ENCODE measurements at places on chromosomes 5 and 9.

GRCh38 chr9:108269371-108269770, 586.4 kb downstream of the ACTL7B start:
- DNase-seq, result no peak

DNA sequence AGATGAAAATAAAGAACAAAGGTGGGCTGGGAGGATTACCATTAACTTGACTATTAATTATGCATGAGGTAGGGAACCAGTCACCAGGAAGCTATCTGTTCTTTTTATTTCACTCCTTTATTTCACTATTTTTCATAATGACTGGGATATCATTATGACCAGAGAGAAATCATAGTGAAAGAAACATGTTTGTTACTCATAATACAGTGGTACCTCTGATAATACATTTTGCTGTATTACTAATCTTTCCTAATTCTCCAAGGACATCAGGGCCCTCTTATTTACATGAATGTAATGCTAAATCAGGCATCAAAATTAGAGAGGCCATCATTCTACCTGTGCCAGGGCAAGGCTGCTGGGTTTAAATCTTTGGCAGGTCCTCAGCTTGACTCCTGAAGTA, 253.7 kb downstream of the NR3C1 start:
- no peak for DNase-seq

GRCh38 chr5:2989517-2989916, 238.0 kb upstream of the IRX2 start:
- no peak for DNase-seq

DNA sequence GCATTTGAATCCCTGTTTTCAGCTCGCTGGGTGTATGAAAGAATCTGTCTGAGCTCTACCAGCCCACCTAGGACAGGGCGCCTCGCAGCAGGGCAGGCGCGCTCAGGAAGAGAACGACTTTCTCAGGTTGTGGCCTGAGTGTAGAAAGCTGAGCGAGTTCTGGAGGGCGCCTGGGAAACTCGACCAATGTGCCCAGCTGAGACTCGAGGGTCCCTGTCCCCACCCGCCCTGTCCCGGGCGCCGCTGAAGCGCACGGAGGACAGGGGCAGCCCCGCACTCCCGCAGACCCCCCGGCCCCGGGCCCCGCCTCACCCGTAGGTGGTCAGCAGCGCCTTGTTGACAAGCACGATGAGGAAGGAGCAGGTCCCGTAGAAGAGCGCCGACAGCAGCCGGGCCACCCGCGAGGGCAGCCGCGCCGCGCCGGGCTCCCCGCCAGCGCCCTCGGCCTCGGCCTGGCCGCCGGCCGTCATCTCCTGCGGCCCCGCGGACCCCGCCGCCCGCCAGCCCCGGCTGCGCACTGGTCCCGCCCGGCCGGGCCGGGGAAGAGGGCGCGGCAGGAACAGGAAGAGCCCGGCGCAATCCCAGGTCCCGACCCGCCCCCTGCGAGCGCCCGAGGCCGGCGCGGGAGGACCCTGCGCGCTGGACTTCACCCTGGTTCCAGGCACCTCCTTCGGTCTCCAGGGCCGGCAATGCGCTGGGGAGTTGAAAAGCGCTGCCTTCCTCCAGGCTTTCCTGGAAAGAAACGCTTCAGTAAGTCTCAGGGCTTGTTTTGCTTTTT, at the start of gene SLC35D2:
SLC35D2 (minus strand) TSS at position 547 of the 778 bp plus-strand sequence; CDS start at position 470, 77 bp downstream.
- DNase-seq, result peak; percentile 73

GRCh38 chr5:62942384-62942783, 363.8 kb downstream of the LRRC70 start:
- no peak for DNase-seq

- no peak for DNase-seq
Measured at GRCh38 chr5:155711882-155712281, 615.1 kb upstream of the SGCD start.

GRCh38 chr5:11037080-11037479, 276.0 kb upstream of the DAP start:
- no peak for DNase-seq

GRCh38 chr5:167412556-167412955, 878.9 kb upstream of the WWC1 start:
- no peak for DNase-seq

- DNase-seq, result no peak
Measured at GRCh38 chr5:171409164-171410136, 10.0 kb upstream of the FGF18 start.

GRCh38 chr9:116639251-116639741, 47.8 kb upstream of the TRIM32 start:
- no peak for DNase-seq

- DNase-seq, result no peak
Measured at GRCh38 chr5:71882826-71883741, 164.0 kb downstream of the CARTPT start.

GRCh38 chr5:78661044-78661443, 12.5 kb upstream of the LHFPL2 start:
- no peak for DNase-seq

DNA sequence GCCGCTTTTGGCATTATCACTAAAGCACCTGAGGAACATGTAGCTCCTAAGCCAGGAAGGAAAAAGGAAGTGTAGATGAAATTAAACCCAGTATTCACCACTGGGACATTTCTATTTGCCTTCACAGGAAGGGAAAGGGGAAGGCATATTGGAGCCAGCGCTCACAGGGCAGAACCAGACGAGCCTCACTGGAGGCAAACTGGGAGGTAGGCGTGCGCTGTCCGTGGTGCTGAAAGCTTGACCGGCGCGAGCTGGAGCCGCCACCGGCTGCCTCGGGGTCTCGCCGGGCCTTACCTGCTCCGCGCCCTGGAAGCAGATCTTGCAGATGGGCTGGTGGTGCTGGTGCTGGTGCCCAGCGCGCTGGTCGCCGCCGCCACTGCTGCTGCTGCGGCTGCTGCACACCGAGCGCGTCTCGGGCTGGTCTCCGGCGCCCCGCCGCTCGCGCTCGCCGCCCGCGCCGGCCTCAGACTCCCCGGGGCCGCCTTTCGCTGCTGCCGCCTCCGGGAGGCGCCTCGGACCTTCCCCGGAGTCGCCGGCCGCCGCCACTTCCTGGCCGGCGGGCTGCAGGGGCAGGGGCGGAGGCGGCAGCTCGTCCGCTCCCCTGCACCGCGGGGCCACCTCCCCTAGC, 732 bp downstream of the MARCHF11 start:
- peak; percentile 68 for DNase-seq

- DNase-seq, result no peak
Measured at GRCh38 chr5:53368966-53369605, 111.3 kb upstream of the FST start.

- no peak for DNase-seq
Measured at GRCh38 chr5:55316837-55317236, 9.0 kb downstream of the MTREX start.

GRCh38 chr5:73030995-73031394, 75.2 kb downstream of the FCHO2 start:
- DNase-seq, result peak; percentile 87

DNA sequence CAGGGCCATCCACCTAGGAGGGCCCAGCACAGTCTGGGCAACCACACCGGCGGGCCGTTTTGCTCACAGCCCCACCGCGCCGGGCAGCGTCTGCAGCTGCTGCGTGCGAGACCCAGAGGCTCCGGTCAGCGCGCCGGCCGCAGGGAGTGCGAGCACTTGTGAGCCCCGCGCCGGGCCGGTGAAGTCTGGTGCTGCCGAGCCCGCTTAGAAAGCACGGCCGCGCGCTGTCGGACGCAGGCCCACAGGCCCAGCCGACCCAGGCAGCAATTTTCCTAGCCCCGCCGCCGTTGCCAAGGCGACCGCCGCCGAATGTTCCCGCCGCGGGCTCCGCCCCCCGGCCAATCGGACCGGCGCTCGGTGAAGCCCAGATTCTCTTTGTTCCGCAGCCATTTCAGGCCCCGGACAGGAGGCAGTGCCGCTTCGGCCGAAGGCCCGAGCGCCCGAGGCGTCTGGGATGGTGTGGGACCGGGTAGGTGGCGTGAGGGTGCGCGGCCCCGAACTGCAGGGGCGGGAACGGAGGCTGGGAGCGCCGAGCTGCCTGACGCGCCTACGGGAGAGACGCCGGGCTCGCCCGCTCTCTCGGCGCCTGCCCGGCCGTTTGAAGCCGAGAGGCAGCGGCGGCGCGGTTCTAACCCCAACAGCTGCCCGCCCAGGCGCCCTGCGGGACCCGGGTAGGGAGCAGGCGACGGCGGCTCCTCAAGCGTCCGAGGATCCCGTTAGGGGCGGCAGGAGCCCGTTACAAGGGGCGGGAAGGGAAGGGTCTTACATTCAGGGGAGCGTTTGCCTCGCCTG, at the start of gene TNPO1:
TNPO1 (plus strand) TSS at position 378 of the 792 bp plus-strand sequence; CDS start at position 455, 77 bp downstream.
- DNase-seq, result peak; percentile 85

DNA sequence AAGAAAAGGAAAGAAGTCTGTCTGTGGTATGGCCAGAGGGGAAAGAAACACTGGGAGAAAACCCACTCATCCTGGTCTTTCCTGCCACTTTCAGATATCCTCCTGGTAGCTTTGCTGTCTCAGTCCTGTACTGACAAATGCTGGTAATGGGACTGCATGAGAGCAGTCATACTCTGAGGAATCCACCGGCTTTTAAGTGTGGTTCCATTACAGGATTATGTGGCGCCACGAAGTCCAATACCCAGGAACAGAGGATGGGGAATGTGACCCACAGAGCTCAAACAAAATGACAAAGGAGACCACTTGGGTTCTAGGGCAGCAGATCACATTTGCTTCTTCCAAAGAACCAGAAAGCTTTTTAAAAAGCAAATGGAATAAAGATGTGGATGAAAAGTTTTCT, 26.3 kb upstream of the FBP1 start:
- DNase-seq, result no peak

DNA sequence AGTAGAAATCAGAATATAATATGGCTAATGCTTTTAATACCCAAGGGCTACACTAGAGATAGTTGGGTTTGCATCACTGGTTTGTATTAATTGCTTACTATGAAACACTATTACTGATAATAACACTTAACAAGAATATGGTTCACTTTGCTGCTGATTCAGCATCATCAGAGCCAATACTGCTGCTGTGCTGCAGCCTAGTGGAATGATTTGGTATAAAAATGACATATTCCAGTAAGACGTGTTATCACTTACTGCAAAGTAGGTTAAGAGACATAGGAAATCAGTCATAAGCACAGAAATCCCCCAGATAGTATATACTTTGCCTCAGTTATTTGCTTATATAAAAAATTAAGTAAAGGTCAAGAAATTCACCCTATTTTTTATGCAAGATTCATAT, 2.8 kb downstream of the CDH10 start:
- DNase-seq, result peak; percentile 59

- DNase-seq, result no peak
Measured at GRCh38 chr5:59128646-59129290, 545.9 kb downstream of the RAB3C start.

DNA sequence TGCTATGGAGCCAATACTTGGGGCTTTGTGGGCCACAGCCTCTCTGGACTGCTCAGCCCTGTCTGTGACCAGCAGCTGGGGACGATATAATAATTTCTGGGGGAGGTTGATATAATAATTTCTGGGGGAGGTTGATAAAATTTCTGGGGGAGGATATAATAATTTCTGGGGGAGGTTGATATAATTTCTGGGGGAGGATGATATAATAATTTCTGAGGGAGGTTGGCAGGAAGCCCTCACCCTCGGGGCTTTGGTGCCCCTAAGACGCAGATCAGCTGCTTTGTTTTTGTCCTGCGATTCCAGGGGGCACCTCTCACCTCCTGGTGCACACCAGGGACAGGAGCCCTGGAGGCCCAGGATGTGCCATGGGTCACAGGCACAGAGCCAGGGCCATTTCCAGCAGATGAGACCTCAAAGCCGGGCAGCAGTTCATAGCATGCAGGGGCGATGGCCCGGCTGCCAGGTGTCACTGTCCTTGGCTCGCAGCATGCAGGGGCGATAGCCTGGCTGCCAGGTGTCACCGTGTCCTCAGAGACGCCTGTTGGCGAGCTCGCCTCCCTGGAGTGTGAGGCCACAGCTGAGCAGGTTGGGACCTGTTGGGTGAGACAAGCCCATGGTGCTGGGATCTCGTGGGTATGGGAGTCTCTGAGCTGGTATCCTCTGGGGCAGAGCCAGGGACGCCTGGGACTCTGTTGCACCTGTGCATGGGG, 3.8 kb upstream of the TOR4A start:
- DNase-seq, result no peak

- no peak for DNase-seq
Measured at GRCh38 chr5:74285675-74286280, 354.8 kb downstream of the ENC1 start.

DNA sequence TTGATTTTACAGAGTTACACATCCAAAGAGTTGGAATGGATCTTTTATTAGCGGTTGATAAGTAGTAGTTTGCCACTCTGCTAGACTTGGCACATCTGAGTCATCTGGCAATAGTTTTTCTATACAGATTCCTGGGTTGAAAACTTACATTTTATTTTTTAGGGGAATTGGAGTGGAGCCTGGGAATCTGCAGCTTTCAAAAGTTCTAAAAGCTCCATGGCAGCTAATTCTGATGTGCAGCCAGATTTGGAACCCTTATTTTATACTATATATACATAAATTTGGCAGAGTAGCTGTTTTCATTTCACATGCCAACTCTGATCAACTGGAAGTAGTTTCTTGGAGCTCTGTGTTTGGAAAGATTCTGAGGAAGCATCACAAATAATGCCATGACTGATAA, 715.5 kb downstream of the TLR4 start:
- DNase-seq, result no peak

- no peak for DNase-seq
Measured at GRCh38 chr5:52269859-52270258, 517.9 kb upstream of the ITGA1 start.

DNA sequence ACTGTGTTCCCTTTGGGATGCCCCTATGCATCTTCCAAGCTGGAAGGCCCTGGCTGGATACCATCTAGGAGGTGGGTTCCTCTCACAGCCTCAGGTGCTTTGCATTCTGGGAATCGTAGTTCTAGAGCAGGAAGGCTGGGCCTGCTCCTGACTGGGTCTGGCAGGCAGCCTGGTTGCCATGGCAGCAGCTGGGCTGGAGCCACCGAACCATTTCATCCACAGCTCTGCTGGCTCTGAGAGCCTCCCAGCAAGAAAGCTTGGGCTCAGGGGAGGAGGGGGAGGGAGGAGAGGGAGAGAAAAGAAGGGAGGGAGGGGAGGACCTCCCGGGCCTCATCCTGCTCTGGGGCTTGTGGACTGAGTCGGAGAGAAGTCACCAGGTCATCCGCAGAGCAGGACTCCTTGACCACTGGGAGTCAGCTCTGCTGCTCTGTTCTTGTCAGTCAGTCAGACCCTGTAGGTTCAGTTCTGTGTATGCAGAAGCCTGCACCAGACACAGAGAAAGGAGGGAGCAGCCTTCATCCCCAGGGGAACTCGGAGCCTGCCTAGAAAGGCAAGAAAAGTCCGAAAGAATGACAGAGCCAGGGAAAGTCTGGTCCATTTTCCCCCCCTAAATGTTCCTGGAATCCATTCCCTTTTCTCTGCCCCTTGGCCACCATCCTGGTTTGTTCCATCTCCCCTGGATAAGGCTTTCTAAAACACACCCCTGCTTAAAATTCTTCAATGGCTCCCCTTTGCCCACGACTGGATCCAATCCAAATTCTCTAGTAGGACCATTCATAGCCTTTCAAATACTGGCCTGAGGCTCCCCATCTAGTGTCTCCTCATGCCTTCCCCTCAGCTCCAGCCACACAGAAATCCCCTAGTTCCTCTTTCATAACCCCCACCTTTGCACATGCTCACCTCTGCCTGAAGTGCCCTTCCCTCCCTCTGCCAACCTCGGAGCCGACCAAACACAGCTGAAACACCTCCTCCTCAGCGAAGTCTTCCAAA, 65.4 kb upstream of the ARAP3 start:
- peak; percentile 82 for DNase-seq
